Psoas muscle (tissue), 8 donors: ENCODE measurements at places on chromosomes 1 and 21. TPM values are rescaled to one million over a fixed set of nuclear protein-coding genes. Genes with fewer than 3 reads are reported as not detected.

NCF2 gene
- 2.6 TPM for total RNA-seq

TBX15 gene
- total RNA-seq, result 220 TPM

CACNA1S gene
- 223 TPM for total RNA-seq

ZNF683 gene
- total RNA-seq, result not detected

TMEM240 gene
- 1.4 TPM for total RNA-seq

SMCP gene
- not detected for total RNA-seq

AVPR1B gene
- not detected for total RNA-seq

LCE2C gene
- not detected for total RNA-seq

GBP1 gene
- 4.1 TPM for total RNA-seq

KRTAP11-1 gene
- not detected for total RNA-seq

MMEL1 gene
- total RNA-seq, result not detected

LRRC42 gene
- total RNA-seq, result 16.9 TPM

ADAM15 gene
- total RNA-seq, result 48.7 TPM

ANGEL2 gene
- 24.9 TPM for total RNA-seq

CCDC27 gene
- total RNA-seq, result not detected
